ENCODE measurements at places on chromosomes 11 and 22. TPM values are rescaled to one million over a fixed set of nuclear protein-coding genes. Genes with fewer than 3 reads are reported as not detected.
A peak's percentile ranks its signal among the peaks of the same experiment; 100 is the strongest.

DNA sequence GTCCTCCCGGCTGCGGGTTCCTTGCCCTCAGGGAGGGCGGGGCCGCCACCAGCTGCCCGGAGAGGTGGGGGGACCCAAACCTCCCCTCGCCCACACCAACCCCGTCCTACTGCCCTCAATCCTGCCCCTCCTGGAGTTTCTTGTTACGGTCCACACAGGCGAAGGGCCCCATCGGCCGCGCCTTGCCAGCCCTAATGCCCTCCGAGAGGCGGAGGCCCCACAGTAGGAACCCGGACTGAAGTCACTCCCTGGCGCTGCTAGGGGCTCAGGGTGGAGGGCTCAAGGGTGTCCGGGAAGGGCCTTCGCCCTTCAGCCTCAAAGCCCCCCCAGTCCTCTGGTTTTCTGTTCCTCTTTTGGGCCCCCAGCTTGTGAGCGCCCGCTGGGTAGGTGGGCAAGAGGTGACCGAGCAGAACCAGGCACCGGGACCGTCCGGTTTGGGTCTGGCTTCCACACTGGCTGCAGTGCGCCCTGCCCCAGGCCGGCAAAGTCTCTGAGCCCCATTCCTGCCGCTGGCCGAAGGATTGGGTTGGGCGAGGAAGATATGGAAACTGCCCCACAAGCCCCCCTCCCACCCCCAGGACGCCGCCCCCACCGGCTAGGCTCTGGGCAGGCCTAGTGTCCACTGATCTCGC lies 24.5 kb downstream of the DUSP8 start:
- peaks cover 3% of the 10 kb centered on the region for H3K27me3 ChIP-seq
- H3K27ac ChIP-seq, result peak overlapping the region; percentile 73
- H3K4me3 ChIP-seq, result no peak overlapping the region
- H3K4me1 ChIP-seq, result peaks cover 6% of the 10 kb centered on the region
- H3K36me3 ChIP-seq, result no peaks in the 10 kb centered on the region

Gene PATE4
- not detected for total RNA-seq

DNA sequence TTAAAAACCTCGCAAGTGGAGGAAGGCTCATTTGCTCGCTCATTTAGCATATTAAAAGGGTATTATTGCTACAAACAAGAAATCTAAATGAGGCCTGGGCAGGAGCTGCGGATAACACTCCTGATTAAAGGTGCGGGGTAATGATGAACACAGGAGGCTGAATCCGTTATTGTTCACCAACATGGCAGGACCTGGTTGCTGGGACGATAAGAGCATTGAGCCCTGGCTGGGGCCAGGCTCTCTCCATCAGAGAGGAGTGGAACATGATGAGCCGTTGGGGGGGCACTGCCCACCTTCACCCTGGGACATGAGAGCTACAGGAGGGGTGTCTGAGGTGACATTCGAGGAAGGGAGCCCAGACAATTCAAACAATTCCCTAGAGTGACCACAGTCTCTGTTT lies 211.7 kb downstream of the NXPE2 start:
- H3K4me1 ChIP-seq, result no peaks in the 10 kb centered on the region
- DNase-seq, result no peak
- no peaks in the 10 kb centered on the region for H3K36me3 ChIP-seq
- H3K4me3 ChIP-seq, result no peak overlapping the region
- H3K27me3 ChIP-seq, result no peaks in the 10 kb centered on the region

DNA sequence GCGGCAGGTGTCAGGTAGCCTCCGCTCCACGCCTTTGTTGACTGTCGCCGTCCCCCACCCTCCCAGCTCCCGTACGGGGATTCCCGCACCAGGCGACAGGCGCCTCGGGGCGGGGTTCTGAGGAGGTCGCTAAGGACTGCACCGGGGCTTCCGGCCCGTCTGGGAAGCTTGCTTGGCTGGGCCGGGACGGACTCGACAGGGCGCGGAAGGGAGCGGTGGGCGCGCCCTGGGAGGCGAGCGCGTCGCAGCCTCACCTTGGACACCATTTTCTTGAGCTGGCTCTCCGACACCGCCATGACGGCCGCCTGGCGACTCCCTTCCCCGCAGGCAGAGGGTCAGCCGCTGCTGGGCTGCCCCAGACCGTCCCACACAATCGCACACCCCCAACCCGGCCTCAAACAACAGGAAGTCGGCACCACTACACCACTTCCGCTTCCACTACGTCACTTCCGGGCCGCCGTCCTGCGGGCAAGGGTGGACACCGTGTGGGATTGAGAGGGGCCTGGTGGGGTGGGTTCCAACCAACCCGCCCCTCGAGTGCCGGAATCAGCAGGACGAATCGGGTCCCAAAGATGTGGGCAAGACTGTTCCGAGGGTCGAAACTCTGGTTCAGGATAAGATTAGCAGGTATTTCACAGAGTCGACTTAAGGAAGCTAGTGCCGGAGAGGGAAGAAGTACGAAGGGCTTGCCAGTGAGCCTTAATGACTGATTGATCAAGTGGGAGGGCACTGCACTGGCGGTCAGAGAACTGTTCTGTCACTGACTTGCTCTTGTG lies at the start of gene TSG101:
TSG101 (minus strand) TSS at position 422 of the 776 bp plus-strand sequence; CDS start at position 296, 126 bp downstream.
- DNase-seq, result peak; percentile 88
- H3K27me3 ChIP-seq, result no peaks in the 10 kb centered on the region
- no peaks in the 10 kb centered on the region for H3K36me3 ChIP-seq
- H3K4me1 ChIP-seq, result no peaks in the 10 kb centered on the region

- peak overlapping the region; percentile 68 for H3K4me3 ChIP-seq
- no peaks in the 10 kb centered on the region for H3K27me3 ChIP-seq
- DNase-seq, result peak; percentile 55
- no peaks in the 10 kb centered on the region for H3K36me3 ChIP-seq
- peak overlapping the region; percentile 99 for H3K27ac ChIP-seq
- no peaks in the 10 kb centered on the region for H3K4me1 ChIP-seq
Measured at GRCh38 chr11:9574622-9575259, 1.3 kb downstream of the WEE1 start.

DNA sequence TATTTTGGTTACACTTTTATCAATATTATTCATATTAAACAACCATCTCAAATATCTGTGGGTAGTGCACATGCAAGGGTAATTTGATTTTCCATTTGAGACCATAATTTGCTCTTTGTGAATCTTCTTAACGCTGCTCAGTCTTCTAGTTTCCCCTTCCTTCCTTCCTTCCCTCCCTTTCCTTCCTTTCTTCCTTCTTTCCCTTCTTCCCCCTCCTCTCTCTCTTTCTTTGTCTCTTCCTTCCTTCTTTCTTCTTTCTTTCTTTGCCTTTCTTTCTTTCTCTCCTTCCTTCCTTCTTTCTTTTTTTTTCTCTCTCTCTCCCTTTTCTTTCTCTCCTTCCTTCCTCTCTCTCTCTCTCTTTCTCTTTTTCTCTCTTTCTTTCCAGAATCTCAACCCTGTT lies 4.1 kb upstream of the RNF26 start:
- H3K4me3 ChIP-seq, result no peak overlapping the region
- peaks cover 4% of the 10 kb centered on the region for H3K4me1 ChIP-seq
- no peak overlapping the region for H3K27ac ChIP-seq
- H3K27me3 ChIP-seq, result no peaks in the 10 kb centered on the region

Gene NCR3LG1
- total RNA-seq, result 5.0 TPM

DNA sequence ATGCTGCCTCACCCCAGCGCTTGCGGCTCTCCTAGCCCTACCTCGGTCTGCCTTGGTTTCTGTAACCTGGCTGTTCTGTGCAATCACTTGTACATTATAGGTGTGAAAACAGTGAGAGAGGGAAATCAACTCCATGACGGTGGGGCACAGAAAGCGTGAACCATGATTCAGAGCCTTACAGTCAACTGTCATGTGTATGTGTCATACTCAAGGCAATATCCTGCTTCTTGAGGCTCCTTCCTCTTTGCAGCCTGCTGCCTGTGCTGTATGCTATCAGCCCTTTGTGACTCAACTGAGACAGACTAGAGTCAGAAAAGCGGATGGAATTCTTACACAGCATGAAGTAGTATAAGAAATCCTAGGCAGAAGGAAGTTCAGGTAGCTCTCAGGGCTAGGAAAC lies 2.1 kb downstream of the NRIP3 start:
- H3K36me3 ChIP-seq, result no peaks in the 10 kb centered on the region
- no peaks in the 10 kb centered on the region for H3K27me3 ChIP-seq
- no peak overlapping the region for H3K27ac ChIP-seq
- no peak for DNase-seq
- H3K4me1 ChIP-seq, result no peaks in the 10 kb centered on the region

- H3K27ac ChIP-seq, result no peak overlapping the region
- H3K4me3 ChIP-seq, result no peak overlapping the region
- peak; percentile 53 for DNase-seq
- peaks cover 19% of the 10 kb centered on the region for H3K36me3 ChIP-seq
- no peaks in the 10 kb centered on the region for H3K4me1 ChIP-seq
Measured at GRCh38 chr11:75280227-75280701, 39.7 kb downstream of the TPBGL start.
